Epithelial cell of prostate (primary cell): ENCODE measurements at places on chromosomes 1 and 21.

GRCh38 chr1:76613886-76614285 is 253.4 kb upstream of the ST6GALNAC5 start:
- no peak for DNase-seq

GRCh38 chr1:117942293-117942692 is 12.8 kb downstream of the WDR3 start:
- no peak for DNase-seq

DNA sequence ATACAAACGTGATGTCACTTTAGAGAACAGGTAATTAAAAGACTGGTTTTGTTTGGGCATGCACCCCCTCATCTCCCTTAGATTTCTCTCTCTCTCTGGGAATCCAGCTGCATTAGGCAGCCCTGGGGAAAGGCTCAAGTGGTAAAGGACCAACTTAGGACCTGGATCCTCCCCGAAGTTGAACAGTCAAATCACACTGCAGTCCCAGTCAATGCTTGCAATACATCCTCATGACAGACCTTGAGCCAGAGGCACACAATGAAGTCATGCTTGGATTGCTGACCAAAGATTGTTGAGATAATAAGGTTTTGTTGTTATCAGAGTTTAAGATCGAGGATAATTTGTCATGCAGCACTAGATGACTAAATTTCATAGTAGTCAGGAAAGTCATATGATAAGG is 1285.8 kb upstream of the NCAM2 start:
- DNase-seq, result no peak

- DNase-seq, result no peak
Measured at GRCh38 chr1:7501723-7502603, 269.1 kb upstream of the VAMP3 start.

DNA sequence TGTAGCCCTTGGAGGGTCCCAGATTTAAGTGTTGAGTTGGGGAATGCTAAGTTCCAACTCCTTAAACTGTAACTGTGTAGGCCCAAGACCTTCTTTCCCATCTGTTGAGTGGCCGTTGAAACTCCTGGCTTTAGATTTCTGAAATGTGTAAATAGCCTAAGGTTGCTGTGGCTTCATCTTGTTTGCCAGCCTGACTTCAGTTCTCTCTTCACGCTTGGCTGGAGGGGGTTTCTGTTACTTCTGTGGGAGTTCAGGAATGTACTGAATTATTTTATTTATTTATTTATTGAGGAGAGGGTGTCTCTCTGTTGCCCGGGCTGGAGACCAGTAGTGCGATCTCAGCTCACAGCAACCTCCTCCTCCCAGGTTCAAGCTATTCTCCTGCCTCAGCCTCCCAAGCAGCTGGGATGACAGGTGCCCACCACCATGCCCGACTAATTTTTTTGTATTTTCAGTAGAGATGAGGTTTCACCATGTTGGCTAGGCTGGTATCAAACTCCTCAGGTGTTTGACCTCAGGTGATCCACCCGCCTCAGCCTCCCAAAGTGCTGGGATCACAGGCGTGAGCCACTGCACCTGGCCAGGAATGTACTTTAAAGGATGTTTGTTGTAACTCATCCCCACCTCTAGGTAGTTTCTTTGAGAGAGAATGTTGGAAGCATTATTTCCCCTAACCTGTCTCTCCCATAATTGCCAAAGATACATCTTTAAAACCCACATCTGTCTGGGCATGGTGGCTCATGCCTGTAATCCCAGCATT is 5.9 kb downstream of the TTC39A start:
- no peak for DNase-seq
